Epithelial cell of esophagus (primary cell): ENCODE measurements at places on chromosomes 6 and 20.
A peak's percentile ranks its signal among the peaks of the same experiment; 100 is the strongest.

DNA sequence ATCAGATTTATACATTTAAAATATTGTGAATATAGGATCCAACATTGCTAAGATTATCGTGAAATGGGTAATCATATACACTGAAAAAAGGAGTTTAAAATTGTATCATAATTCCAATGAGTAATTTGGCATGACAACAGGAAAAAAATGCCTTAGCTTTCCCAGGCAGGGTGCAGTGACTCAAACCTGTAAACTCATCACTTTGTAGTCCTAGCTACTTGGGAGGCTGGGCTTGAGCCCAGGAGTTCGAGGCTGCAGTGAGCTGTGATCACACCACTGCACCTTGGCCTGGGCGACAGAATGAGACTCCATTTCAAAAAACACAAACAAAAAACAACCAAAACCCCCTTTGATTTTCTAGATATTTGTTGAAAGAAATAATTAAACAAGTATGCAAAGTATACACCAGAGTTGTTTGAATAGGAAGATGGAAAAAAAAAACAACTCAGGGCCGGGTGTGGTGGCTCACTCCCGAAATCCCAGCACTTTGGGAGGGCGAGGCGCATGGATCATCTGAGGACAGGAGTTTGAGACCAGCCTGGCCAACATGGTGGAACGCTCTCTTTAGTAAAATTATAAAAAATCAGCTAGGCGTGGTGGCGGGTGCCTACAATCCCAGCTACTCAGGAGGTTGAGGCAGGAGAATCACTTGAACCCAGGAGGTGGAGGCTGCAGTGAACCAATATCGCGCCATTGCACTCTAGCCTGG, 98.7 kb downstream of the TRERF1 start:
- peak; percentile 80 for DNase-seq

GRCh38 chr20:58892141-58892931, 39.8 kb downstream of the GNAS start:
- peak; percentile 54 for DNase-seq

DNA sequence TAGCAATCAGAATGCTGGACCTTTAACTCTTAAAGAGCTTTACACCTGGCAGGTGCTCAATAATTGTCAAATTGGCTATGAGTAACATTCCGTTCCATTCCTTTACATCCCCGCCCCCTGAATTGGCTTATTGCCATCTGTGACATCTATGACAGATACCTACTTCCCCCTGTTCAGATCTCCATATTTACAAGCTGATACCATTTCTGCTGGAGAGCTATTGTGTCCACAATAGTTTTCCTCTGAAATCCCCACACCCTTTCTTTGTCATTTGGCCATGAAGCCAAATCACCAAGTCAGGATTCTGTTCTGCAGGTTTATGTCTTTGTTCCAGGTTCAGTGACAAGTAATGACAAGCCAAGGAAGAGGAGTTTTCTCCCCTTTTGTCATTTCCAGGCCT, 3.2 kb downstream of the CDH26 start:
- DNase-seq, result peak; percentile 76

DNA sequence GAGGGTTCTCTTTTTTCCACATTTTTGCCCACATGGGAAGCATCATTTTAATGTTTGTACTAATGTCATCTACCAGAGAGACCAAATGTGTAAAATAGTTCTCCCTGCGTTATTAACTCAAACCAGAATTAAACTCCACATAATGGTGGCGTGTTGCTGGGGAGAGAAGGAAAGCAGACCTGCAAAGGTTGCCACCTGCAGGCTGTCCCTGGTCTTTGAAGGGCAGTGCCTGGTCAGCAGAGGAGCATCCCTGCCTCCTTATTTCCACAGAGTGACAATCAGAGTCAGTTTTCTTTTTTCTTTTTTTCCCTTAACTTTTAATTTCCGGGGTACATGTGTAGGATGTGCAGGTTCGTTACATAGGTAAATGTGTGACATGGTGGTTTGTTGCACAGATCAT, 214.5 kb downstream of the TBX18 start:
- no peak for DNase-seq

- DNase-seq, result no peak
Observed at GRCh38 chr6:98828211-98828788, 6.1 kb upstream of the POU3F2 start.

DNA sequence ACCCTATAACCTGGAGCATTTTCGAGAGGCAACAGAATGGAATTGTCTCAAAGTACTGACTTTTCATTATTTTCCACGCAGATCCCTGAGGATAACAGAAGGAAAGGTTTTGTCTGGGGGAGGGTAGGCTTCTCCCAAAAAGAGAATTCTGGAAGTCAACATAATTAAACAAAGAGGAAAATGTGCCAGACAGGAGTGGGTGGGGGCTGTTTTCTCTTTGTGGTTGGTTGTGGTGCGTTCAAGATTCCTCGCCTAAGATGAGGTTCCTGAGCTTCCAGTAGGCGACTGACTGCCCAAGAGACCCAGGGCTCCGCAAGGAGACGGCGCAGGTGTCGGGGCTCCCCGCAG, 70.4 kb downstream of the SOX4 start:
- no peak for DNase-seq

- DNase-seq, result no peak
Observed at GRCh38 chr6:12258591-12259075, 31.5 kb upstream of the EDN1 start.

DNA sequence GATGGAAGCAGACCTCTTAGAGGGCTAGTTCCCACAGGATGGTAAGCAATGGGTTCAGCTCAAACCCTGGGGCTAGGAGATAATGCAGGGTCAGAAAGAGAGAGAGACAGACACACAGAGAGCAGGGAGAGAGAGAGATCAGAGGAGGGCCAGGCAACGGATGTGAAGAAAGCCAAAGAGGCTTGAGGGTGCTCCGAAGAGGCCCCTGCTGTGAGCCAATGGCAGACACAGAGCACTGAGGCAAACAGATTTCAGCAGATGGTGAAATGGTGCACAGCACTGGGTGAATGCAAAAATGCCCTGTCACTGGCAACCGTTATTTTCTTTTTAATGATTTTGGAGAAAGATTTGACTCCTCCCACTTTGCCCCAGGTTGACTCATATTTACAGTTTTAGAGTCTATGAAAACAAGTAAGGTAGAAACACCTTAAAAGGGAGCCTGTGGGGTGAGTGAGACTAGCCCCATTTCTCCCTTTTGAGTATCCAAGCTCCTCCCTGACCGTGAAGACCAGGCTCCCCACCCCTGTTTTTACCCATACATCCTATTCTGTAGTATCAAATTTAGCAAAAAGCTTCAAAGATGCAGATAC, 840 bp downstream of the DEFB132 start:
- no peak for DNase-seq

DNA sequence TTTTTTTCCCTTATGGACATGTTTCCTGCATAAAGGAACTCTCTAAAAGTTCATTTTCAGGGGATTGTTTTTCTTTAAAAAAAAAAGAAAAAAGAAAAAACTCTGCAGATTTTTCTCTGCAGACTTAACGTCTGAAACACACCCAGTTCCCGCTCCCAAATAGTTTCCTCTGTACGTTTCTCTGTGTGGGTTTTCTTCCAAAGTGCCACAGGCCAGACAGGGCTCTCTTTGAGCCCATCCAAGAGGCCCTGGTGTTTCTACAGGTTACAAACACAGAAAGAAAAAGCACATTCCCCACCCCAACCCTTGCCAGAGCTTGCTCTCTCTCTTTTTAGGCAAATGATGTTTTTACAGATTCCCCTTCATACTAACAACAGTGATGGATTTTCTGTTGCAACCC, 258.6 kb downstream of the FNDC1 start:
- DNase-seq, result no peak

DNA sequence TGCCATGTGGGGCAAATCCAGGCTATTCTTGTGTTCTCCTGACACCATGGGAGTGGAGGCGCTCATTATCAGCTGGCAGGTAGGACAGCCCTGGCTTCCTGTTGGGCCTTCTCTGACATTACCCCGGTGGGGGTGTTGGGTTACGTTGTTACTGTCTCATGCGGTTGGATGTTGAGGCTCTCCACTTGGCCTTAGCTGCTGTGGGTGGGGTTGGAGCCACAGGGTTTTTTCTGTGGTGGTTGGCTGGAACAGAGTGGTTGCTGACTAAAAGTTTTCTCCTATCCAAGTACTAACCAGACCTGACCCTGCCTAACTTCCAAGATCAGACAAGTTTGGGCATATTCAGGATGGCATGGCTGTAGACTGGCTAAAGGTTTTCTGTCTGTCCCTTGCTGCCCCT, 20.2 kb downstream of the RIPK1 start:
- peak; percentile 60 for DNase-seq

DNA sequence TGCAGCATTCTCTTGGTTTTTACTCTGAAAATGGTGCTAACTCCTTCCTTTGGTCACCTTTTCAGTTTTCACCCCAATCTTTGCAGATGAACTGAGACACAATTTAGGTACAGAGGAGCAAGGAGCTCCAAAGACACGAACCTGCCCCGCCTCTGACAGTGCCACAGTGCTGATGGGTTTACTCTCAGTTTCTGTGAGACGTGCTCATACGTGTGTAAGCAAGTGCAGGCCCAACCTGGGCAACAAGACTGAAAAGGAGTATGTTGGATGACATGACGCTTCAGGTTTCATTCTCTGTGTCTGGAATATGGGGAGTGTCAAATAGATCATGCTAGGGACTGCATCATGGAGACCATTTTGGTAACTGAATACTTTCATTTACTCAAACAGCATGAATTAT, 334.3 kb upstream of the QKI start:
- no peak for DNase-seq
